ENCODE measurements at places on chromosomes 1 and 21. TPM values are rescaled to one million over a fixed set of nuclear protein-coding genes. Genes with fewer than 3 reads are reported as not detected.

CYB561D1 gene
- total RNA-seq = 13.1 TPM

CD2 gene
- total RNA-seq = 501 TPM

DNA sequence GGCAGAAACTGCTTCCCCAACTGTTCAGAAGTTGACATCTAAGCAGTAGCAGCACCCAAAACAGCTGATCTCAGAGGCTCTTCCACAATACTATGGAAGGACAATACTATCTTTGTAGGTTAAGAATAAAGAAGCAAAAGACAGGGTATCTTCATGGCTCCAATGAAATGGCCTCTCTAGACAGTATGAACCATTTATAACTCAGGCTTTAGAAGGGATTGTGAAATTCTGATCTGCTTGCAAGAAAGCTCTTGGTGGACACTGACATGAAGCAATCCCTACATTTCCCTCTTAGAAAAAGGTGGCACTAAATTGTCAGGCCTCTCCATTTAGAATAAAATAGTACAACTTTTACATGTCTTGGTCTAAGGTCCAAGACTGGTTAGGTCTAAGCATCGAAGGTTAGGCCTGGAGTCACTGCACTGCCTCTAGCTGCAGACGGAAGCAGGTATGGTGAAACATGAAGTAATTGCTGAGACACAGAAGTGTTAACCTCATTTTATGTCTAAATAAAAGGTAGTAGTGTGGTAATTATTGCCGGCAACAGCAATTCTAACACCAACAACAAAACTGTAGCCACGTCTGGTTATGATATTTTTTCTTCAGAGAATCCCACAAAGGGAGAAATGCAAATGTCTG lies 50.6 kb upstream of the HP1BP3 start:
- DNase-seq = no peak

GRCh38 chr21:31201144-31201543 lies 142.9 kb downstream of the TIAM1 start:
- no peak for DNase-seq

DNA sequence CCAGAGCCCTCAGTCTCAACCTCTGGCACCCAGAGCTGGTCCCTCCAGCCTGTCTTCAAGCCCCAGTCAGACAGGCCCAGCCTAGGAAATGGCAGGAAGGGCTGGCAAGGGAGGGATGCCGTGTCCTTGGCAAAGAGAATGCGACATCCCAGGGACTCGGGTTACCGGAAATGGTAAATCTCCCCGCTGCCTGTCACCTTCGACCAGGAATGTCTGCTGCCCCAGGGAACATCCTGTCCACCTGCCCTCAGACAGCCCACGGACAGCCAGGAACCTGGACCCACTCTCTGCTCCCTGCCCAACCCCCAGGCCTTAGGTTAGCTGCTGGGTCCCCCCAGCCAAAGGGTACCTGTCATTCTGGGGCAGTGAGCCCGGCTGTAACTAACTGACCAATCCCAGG lies 23.9 kb downstream of the HSPG2 start:
- DNase-seq = no peak

- DNase-seq = no peak
These were observed 716 bp upstream of the MTARC1 start for GRCh38 chr1:220786057-220786336.

Measured in activated CD4-positive, alpha-beta T cell treated with anti-CD3 and anti-CD28 coated beads, Interleukin-2, amount 10 ng/mL, durations not matched to agents 24 days and 14 days (primary cell).